ENCODE measurements at places on chromosomes 12 and 14.

DNA sequence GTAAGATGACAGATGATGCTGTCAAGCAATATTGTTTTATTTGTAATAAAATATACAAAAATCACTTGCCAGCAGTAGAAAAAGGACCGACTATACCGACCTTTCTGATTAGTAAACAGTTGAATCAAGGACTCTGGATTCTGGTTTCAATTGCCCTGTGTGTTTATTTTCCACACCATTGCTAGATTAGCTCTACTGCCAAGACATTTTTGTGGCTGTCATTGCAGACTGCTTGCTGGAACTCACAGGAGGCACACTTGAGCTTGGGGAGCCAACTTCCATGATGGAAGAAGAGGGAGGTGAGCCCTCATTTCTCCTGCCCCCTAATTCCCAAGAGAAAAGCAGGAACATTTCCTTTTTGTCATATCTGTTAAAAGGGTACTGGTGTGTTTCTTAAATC lies 51.3 kb downstream of the MAPKAPK5 start:
- H3K27me3 ChIP-seq, result no peaks in the 10 kb centered on the region
- H3K36me3 ChIP-seq, result peaks cover 63% of the 10 kb centered on the region
- no peak overlapping the region for H3K27ac ChIP-seq
- no peak for DNase-seq

DNA sequence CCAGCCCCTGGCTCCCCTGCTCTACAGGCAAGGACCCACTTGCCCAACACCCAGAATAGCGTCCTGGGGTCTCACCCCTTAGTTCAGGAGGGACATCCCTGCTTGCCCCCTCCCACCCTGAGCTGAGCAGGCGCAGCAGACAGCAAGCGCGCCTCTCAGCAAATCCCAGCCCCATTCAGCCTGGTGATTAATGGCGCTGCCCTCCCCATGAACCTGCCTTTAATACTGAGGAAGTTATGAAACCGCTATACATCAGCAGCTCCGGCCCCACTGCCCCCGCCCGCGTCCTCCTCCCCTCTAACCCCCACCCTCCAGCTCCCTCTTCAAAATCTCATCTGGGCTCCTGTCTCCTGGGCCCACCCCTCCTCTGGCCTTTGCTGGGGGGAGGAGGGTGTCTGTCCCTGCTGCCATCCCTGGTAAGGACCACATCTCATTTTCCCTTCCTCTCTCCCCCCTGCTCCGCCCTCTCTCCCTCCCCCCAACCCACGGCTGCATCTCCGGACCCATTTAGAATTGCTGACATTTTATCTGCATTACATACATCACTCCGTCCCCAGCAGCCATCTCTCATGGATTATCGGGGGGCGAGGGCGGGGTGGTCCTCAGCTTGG lies 7.1 kb upstream of the SMUG1 start:
- no peak overlapping the region for H3K27ac ChIP-seq
- H3K36me3 ChIP-seq, result no peaks in the 10 kb centered on the region
- peaks cover 98% of the 10 kb centered on the region for H3K27me3 ChIP-seq

DNA sequence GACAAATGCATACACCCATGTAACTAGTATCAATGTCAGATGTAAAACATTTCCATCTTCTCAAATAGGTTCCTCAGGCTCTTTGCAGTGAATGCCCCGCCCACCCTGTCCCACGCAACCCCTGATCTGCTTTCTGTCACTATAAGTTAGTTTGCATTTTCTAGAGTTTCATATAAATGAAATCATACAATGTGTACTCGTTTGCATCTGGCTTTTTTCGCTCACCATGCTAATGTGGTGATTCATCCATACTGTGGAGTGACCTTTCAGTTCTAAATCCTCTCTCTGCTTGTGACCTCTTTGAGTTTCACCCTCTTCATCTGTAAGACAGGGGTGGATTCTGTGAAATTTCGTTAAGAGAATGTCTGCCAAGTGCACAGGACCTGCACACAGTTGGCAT lies 30.6 kb upstream of the MSI1 start:
- no peaks in the 10 kb centered on the region for H3K36me3 ChIP-seq
- peaks cover 36% of the 10 kb centered on the region for H3K4me1 ChIP-seq
- H3K27ac ChIP-seq, result no peak overlapping the region
- no peaks in the 10 kb centered on the region for H3K27me3 ChIP-seq
- no peak for DNase-seq

- DNase-seq, result no peak
- no peaks in the 10 kb centered on the region for H3K36me3 ChIP-seq
- peak overlapping the region; percentile 80 for H3K4me3 ChIP-seq
Observed at GRCh38 chr14:76761960-76762410, 717 bp downstream of the VASH1 start.

DNA sequence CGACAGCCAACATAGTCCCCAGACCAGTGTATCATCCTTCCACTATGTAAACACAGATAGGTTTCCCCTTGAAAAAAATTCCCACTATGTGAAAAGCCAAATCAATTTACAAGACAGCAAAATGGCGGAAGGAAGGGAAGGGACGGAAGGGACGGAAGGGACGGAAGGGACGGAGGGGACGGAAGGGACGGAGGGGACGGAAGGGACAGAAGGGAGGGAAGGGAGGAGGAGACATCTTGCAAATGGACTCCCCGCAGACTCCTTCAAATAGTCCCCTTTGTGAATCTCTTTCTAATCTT lies 75.3 kb downstream of the NINJ2 start:
- H3K27ac ChIP-seq, result no peak overlapping the region
- no peaks in the 10 kb centered on the region for H3K36me3 ChIP-seq
- no peak overlapping the region for H3K4me3 ChIP-seq
- H3K4me1 ChIP-seq, result no peaks in the 10 kb centered on the region

DNA sequence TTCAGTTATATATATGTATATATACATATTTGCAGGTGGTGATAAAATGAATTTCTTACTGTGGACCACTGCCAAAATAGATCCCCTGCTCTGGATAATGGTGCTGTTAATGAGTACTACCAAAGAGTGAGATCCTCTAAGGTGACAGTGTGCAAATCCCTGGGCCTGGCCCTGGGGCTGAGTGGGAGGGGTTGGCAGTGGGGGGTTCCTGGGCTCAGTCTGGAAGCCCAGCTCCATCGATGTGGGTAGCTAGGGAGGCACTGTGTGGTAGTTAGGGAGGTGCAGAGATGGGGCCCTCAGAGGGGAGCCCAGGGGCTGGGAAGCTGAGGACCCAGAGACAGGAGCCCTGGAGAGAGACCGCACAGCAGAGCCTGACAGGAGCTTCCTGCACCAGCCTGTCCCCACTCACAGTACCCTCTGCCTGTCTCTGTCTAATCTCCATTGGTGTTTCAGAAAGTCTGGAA lies 9.1 kb downstream of the KRT8 start:
- H3K4me3 ChIP-seq, result no peak overlapping the region
- no peaks in the 10 kb centered on the region for H3K27me3 ChIP-seq
- H3K36me3 ChIP-seq, result peaks cover 38% of the 10 kb centered on the region
- H3K27ac ChIP-seq, result no peak overlapping the region

- H3K27me3 ChIP-seq, result no peaks in the 10 kb centered on the region
- peaks cover 11% of the 10 kb centered on the region for H3K36me3 ChIP-seq
- no peak overlapping the region for H3K27ac ChIP-seq
- H3K4me3 ChIP-seq, result no peak overlapping the region
- DNase-seq, result no peak
- H3K4me1 ChIP-seq, result peaks cover 9% of the 10 kb centered on the region
Observed at GRCh38 chr14:30355431-30355913, 203.5 kb upstream of the G2E3 start.

GRCh38 chr14:103138301-103139131 lies 15.3 kb downstream of the TNFAIP2 start:
- no peaks in the 10 kb centered on the region for H3K36me3 ChIP-seq
- DNase-seq, result peak; percentile 61
- H3K4me1 ChIP-seq, result peaks cover 31% of the 10 kb centered on the region
- no peak overlapping the region for H3K27ac ChIP-seq

- peaks cover 3% of the 10 kb centered on the region for H3K27me3 ChIP-seq
- H3K27ac ChIP-seq, result no peak overlapping the region
- no peak overlapping the region for H3K4me3 ChIP-seq
- H3K4me1 ChIP-seq, result peaks cover 9% of the 10 kb centered on the region
- no peak for DNase-seq
- H3K36me3 ChIP-seq, result peaks cover 3% of the 10 kb centered on the region
Observed at GRCh38 chr14:80388980-80389711, 177.8 kb upstream of the DIO2 start.

- no peak overlapping the region for H3K27ac ChIP-seq
- no peaks in the 10 kb centered on the region for H3K36me3 ChIP-seq
- H3K27me3 ChIP-seq, result no peaks in the 10 kb centered on the region
- H3K4me3 ChIP-seq, result no peak overlapping the region
- H3K4me1 ChIP-seq, result peaks cover 22% of the 10 kb centered on the region
Observed at GRCh38 chr14:79514700-79515099, 696.6 kb downstream of the DIO2 start.

GRCh38 chr14:56100556-56100955 lies 17.7 kb upstream of the PELI2 start:
- H3K4me3 ChIP-seq, result no peak overlapping the region
- no peaks in the 10 kb centered on the region for H3K36me3 ChIP-seq
- DNase-seq, result no peak
- H3K27me3 ChIP-seq, result no peaks in the 10 kb centered on the region
- no peak overlapping the region for H3K27ac ChIP-seq

DNA sequence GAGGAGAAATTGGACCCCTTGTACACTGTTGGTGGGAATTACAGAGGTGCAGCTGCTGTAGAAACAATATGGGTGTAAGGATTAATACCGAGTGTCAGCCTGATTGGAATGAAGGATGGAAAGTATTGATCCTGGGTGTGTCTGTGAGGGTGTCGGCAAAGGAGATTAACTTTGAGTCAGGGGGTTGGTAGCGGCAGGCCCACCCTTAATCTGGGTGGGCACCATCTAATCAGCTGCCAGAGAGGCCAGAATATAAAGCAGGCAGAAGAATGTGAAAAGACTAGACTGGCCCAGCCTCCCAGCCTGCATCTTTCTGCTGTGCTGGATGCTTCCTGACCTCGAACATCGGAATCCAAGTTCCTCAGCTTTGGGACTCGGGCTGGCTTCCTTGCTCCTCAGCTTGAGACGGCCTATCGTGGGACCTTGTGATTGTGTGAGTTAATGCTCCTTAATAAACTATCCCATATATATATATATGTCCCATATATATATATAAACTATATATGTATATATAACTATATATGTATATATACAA lies 38.4 kb upstream of the PPP2R5C start:
- DNase-seq, result no peak
- H3K36me3 ChIP-seq, result peaks cover 3% of the 10 kb centered on the region
- no peak overlapping the region for H3K27ac ChIP-seq
- H3K27me3 ChIP-seq, result peaks cover 5% of the 10 kb centered on the region

DNA sequence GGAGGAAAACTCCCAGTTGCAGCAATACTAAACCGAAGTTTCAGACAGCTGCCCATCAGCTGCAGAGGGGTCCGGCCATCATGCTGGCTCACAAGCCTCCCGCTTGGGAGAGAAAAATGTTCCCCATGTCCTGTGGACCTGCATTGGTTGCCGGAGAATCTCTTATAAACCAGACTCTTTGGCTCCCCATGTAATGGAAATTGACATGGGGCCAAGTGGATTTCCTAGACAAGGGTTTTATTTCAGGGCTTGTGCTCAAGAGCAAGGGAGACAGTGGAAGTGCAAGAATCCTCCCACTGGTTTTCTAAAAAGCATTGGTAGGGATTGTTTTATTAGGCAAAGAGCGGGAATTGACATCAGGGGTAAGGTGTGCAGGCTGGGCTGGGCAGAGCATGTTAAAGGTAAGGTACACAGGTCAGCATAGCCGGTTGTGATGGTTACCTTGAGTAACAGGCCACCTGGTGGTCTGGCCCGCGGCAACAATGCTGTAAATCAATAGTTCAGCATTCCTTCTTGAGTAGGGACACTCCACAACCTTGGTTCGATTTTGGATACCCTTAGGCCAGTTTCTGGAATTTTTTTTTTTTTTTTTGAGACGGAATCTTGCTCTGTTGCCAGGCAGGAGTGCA lies 135.4 kb downstream of the UNC79 start:
- H3K4me1 ChIP-seq, result peaks cover 32% of the 10 kb centered on the region
- H3K4me3 ChIP-seq, result no peak overlapping the region
- H3K36me3 ChIP-seq, result peaks cover 11% of the 10 kb centered on the region

DNA sequence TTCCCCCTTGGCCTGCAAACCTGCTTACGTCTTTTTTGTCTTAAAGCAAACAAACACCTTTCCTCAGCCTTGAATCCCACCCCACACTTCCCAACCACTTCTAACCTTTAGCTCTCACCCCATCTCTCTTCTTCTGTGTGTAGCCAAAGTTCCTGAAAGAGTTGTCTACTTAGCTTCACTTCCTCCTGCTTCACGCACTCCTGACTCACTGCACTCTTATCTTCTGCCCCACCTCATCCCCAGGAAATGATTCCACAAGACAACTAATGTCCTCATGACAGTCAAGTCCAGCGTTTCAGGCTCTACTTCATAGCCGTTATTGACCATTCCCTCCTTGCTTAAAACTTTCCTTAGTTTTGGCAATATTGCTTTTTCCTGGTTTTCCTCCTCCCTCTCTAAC lies 22.4 kb downstream of the EIF2B2 start:
- no peak overlapping the region for H3K27ac ChIP-seq
- H3K27me3 ChIP-seq, result no peaks in the 10 kb centered on the region
- no peak for DNase-seq
- H3K36me3 ChIP-seq, result peaks cover 17% of the 10 kb centered on the region
- no peaks in the 10 kb centered on the region for H3K4me1 ChIP-seq

- H3K36me3 ChIP-seq, result no peaks in the 10 kb centered on the region
- H3K4me3 ChIP-seq, result no peak overlapping the region
- no peaks in the 10 kb centered on the region for H3K4me1 ChIP-seq
- peaks cover 4% of the 10 kb centered on the region for H3K27me3 ChIP-seq
- DNase-seq, result no peak
Observed at GRCh38 chr14:92693998-92694795, 54.2 kb downstream of the LGMN start.

DNA sequence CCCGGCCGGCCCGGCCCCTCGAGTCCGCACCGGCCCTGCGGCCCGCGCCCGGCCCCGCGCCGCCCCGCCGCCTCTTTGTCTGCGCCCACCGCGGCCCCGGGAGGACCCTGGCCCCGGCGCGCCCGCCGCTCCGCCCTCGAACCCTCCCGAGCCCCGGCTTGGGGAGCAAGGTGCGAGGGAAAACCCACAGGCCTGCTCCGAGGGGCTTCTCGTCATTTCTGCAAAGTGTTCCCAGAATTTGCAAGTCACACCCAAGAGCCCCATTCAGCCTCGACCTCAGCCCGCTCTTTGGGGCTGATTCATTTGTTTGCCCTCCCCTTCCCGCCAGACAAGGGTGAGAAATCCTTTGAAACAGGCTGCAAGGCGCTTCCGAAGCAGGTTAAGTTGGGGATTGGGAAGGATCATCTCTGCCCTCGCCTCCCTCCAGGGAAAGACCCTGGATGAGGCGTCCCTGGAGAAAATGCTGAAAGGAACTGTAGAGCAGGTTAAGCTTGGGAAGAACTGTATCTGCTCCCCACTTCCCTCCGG lies 325 bp upstream of the CLIP1 start:
- peak overlapping the region; percentile 94 for H3K27ac ChIP-seq
- H3K27me3 ChIP-seq, result peaks cover 5% of the 10 kb centered on the region
- no peaks in the 10 kb centered on the region for H3K36me3 ChIP-seq
- peak; percentile 39 for DNase-seq
- H3K4me3 ChIP-seq, result peak overlapping the region; percentile 86

- no peaks in the 10 kb centered on the region for H3K27me3 ChIP-seq
- H3K4me1 ChIP-seq, result no peaks in the 10 kb centered on the region
- DNase-seq, result no peak
- no peak overlapping the region for H3K27ac ChIP-seq
- H3K36me3 ChIP-seq, result 0 out of 2 replicates have a peak, but pooled peaks cover 2% of the 10 kb centered on the region
Observed at GRCh38 chr12:68771223-68771925, 25.4 kb downstream of the SLC35E3 start.

GRCh38 chr12:132834181-132834711 lies 5.6 kb upstream of the GOLGA3 start:
- peaks cover 6% of the 10 kb centered on the region for H3K4me1 ChIP-seq
- DNase-seq, result no peak
- no peak overlapping the region for H3K27ac ChIP-seq
- H3K4me3 ChIP-seq, result no peak overlapping the region
- H3K36me3 ChIP-seq, result no peaks in the 10 kb centered on the region

Measured in WTC11 (cell line).